ENCODE measurements at places on chromosomes 4 and X.

DNA sequence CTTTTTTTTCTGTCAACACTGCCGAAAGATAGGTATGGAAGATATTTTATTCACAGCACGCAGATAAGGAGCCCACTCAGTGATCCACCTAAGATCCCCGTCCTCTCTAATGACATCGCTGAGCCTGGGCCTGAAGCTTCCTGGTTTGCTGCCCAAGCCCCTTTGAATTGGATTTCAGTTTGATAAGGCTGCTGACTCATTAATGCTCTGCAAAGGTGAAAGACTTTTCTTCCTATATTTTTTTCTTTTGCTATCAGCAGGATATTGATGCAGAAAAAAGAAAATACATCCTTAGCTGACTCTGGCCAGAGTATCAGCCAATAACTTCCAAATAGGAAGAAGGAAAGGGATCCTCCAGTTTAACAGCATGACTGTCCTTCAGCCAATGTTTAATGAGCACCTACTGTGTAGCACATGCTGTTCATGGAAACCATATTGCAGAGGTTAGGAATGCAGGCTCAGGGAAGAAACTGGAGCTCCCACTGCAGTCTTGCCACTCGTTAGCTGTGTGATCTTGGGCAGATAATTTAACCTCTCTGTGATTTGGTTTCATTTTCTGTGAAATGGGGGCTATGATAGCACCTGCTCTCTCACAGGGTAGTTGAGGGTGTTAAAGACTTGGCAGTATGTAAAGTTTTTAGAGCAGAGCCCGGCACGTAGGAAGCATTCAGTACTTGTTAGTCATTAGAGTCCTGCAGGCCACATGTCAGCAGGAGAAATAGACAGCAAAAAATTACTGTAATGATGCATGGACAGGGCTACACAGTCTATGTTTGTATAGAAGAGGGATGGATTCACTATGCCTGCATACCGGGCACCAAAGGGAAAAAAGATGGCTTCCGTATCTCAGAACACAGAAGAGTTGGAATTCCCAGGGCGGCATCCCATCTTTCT is 39.3 kb downstream of the EVC start:
- DNase-seq: peak; percentile 24

- no peak for DNase-seq
These were observed 45.9 kb upstream of the PPP3CA start for GRCh38 chr4:101393256-101393655.

DNA sequence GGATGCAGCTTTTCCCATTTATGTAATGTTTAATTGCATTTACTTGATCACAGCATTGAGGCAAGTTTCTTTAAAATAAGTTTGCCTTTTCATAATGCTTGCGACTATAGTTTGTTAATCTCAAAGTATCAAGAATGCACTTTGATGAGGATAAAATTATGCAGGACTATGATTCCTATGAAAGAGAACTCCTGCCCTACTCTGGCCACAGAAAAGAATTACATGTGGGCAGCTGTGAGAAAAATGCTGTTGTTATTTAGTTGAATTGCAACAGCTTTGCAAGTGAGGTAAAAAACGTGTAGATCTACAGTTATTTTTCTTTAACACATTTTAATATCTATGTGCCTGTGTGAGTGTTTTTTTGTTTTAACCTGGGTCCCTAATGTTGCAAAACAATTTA is 12.5 kb upstream of the OSTC start:
- DNase-seq: no peak

- DNase-seq: no peak
These were observed 260.7 kb upstream of the GIMD1 start for GRCh38 chr4:106629268-106629625.

- no peak for DNase-seq
These were observed 50.3 kb downstream of the SCML1 start for GRCh38 chrX:17787557-17787956.

DNA sequence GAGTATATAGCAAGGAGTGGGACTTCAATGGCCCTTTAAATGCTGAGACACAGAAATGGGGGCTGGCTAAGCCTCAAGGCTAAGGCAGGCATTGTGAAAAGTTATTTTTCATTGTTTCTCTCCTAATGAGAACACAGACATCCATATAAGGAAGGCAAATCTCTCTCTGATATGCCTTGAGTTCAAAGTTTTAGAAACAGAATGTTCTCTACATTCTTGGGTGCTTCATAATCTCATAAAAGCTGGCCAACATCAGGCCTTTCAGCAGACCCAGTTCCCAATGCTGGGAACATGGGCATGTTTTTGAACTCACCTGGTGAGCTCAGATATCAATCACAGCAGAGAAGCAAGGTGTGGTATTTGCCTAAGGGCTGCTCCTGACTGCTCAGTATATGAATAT is 19.4 kb upstream of the RAB40A start:
- DNase-seq: no peak

- no peak for DNase-seq
These were observed 349.8 kb downstream of the UNC5C start for GRCh38 chr4:95198961-95199360.

GRCh38 chr4:156999175-156999517 is 27.5 kb upstream of the PDGFC start:
- no peak for DNase-seq

GRCh38 chrX:44945736-44946135 is 72.7 kb downstream of the KDM6A start:
- no peak for DNase-seq

DNA sequence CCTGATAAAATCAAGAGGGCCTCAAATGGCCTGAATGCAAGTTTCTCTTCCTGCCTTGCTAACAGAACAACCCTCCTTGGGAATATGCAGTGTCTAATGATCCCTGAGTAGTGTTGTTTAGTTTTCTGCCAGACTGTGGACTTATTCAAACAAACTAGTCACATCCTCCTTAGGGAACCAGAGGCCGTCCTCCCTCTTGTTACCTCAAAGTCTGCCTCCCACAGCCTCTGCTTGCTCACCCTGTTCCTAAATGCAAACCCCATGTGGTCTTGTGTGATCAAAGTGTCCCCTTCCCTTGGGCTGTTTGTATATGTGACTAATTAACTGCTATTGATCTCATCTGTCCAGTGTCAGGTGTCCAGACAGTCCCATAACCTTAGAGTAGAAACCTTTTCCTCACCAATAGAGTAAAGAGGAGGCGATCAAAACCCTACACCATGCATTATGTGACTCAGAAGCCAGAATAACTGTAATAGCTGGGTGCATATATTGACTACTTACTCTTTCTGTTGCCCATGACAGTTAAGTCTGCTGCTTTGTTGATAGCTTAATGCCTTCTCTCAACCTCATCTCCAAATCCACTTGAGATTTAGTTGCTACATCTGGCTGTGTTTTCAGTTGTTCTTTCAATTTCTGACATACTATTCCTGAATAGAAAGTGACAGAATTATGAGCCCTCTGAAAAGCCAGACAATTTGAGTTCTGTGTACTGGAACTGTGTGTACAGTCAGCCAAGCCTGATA is 473.0 kb upstream of the NWD2 start:
- DNase-seq: no peak

Measured in H1 (cell line).